Activated gamma-delta T cell treated with anti-CD3 and anti-CD28 coated beads, Interleukin-2, amount 50 U/mL, for 16 hours (primary cell): ENCODE measurements at places on chromosomes 13 and 19.

DNA sequence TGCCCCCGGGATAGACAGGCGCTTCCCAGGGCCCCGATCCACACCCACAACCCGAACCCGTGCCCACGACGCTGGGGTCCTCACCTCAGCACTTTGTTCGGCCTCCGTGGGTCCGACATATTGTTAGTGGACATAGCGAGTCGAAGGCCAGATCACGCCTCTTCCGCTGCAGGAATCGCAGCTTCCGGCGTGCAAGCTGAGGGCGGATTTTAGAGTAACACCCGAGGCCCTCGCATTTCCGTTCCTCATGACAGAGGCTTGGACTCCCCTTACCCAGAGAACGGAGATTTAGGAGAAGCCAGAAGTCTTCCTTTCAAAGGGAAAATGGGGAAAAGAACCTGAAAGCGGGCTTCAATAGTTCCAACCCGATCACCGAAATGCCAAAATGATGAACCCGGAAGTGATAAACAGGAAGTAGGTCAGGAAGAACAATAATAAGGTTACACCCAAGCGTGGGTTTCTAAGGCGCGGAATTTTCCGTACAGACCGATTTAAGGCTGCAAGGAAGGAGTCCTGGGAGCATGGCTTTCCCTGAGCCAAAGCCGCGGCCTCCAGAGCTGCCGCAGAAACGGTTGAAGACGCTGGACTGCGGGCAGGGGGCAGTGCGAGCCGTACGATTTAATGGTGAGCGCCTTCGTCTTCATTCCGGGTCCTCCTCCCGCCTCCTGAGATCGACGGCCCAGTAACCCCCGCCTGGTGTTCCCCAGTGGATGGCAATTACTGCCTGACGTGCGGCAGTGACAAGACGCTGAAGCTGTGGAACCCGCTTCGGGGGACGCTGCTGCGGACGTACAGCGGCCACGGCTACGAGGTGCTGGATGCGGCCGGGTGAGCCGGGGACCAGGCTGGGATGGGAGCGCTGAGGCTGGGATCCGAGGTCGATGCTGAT is 2.9 kb downstream of the WDR83 start:
- DNase-seq: peak; percentile 65

- no peak for DNase-seq
These were observed 534.7 kb downstream of the KLF12 start for GRCh38 chr13:73599232-73600128.

DNA sequence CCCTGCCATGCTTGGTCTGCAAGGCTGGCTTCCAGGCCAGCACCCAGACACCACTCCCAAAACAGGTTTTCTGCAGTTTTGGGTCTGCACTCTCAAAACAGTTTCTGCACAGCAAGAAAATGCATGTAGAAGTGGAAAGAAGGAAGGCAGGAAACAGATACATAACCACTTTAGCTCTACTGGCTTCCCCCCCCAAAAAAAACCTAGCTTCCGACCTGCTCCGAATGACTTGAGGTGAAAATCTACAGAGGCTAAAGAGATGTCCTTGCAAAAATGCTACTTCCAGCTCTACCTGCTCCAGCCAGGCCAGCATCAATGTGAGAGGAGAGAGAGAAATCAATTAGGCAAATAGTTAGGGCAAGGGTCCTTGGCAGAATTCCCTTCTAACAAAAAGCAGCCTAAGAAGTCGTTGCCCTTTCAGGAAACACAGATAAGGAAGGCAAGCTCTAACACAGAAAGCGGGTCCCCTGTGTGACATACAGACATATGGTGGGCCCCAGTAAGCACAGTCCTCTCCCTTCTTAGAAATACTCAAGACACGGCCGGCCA is 3.4 kb downstream of the C19orf12 start:
- DNase-seq: no peak

GRCh38 chr19:45809643-45810159 is 5.4 kb downstream of the RSPH6A start:
- no peak for DNase-seq

DNA sequence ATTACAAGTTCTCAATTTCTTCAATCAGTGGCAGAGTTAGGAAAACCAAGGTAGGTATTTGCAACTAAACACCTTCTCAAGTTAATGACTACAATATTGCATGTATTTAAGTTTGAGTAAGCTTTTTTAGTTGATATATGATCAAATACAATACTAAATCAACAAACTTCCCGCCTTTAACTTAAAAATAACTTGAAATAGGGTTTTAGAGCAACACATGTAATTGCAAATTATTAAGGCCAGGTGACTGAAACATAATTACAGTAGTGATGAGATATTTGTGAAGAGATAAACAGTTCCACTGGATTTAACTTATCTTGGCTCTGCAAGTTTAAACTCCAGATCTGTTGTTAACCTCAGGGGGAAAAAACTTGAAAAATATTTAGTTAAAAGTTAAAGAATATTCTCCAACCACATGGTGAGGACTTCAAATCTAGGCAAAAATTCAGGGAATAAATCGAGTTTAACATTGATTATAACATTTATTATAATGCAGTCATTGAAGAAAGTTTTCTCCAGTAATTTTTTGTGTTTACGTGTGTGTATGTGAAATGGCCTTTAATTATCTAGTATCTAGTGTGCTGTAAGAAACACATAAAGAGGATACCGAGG is 3.6 kb downstream of the DACH1 start:
- DNase-seq: no peak

DNA sequence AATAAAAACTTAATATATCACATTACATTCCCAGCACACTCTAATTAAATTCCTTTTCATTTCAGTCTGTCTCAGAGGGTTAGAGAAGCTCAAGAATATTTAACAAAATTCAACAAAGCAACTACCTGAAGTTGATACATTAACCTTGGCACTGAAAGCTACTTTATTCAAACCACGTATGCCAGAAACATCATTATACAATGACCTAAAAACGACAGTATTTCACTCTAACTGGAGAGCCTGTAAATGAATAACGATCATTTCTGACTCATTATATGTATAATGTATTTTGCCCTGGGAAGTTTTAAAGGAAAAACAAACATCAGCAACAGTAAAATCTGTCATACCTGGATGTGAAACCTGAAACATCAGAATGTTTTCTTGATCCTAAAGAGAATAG is 270.1 kb downstream of the SLITRK5 start:
- no peak for DNase-seq

GRCh38 chr19:57191141-57192076 is at the start of gene ZNF264:
ZNF264 (plus strand) TSS chr19:57191500; CDS start chr19:57191914, 414 bp downstream.
- DNase-seq: peak; percentile 87

- DNase-seq: no peak
These were observed 25.3 kb downstream of the POMP start for GRCh38 chr13:28684257-28684656.

- DNase-seq: no peak
These were observed 2.8 kb upstream of the IFNL2 start for GRCh38 chr19:39265321-39265916.

DNA sequence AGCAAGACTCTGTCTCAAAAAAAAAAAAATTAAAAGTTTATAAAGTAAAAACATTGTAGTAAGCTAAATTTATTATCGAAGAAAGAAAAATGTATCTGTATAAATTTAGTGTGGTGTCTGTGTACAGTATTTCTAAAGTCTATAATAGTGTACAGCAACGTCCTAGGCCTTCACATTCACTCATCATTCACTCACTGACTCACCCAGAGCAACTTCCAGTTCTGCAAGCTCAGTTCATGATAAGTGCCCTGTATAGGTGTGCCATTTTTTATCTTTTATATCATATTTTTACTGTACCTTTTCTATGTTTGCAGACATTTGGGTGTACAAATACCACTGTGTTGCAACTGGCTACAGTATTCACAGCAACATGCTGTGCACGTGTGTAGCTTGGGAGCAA is 118.1 kb downstream of the TNFRSF19 start:
- DNase-seq: no peak

GRCh38 chr19:17677002-17677401 is 11.2 kb downstream of the UNC13A start:
- DNase-seq: no peak

DNA sequence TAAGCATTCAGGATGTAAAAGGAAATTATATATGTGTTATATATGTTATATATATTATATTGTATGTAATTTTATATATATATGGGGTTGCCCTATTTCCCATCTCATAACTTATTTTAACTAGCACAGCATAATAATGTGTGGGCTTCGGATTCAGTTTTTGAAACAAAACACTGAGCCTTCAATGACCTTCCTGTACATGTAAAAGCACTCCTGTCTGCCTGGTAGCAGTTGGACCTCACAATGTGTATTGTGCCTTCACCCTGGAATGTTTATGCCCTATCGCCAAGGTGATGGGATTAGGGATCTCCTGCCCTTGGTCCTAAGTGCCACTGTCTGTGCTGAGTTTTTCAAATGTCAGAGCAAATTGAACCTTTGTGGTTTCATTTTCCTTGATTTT is 968.8 kb downstream of the TUBA3C start:
- DNase-seq: no peak

DNA sequence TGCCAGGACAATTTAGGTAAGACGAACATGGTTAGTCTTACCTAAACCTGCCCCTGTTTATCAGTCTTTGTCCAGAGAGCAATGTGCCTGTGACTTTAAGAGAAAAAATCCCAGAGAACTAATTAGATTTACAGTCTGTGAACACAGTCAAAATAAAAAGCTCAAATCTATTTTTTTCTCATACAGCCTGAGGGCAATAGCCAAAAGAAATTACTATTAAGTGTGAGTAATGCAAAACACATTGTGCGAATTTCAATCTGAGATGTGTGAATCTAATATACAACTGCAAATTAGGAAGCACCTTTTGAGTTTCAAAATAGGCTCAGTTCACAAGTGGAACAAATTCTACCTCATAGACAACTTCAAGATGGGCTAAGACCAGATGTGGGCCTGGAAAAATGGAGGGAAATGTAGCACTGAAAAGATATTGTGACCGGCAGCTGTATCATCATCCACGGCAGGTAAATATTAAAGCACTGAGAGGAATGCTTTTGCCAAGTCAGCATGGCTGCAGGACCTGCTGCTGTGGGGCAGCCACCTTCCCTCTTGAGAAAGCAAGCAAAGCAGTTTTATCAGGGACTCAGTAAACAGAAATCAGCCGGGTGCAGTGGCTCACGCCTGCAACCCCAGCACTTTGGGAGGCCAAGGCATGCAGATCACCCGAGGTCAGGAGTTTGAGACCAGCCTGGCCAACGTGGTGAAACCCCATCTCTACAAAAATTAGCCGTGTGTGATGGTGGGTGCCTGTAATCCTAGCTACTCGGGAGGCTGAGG is 114.8 kb downstream of the KATNAL1 start:
- no peak for DNase-seq

DNA sequence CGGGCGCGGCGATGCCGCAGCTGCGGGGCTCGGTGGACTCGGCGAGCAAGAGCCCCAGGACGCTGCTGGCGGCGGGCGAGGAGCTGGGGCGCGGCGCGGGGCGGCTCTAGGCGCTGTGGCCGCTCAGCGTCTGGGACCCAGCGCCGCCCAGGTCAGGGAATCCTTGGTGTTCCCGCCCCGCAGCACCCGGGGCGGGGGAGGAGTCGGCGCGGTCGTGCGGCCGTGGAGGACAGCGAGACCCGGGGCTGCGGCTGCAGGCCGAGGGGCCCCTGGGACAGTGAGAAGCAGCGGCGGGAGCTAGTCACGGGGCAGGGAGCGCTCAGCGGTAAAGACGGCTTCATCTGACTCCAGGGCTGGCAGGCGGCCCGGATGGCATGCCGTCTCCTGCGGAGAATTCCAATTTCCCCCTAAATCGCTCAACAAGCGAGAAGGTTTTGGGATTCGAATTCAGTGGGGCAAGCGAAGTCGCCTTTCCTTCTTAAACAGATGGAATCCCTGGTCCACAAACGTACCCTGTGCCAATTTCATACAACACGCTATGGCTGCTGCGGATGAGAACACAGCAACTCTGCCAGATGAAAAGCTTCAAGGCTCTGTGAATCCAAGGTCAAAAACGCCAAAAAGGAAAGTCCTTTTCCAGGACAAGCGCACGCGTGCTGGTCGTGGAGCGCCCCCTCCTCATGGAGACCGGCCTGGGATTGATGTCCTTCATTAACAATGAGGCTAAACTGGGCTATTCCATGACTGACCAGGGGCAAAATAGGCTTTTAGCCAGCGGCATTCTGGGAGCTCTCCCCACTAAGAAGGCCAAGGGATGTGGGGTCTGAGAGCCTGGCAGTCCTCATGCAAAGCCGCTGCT is 4.2 kb upstream of the ZSCAN4 start:
- no peak for DNase-seq

DNA sequence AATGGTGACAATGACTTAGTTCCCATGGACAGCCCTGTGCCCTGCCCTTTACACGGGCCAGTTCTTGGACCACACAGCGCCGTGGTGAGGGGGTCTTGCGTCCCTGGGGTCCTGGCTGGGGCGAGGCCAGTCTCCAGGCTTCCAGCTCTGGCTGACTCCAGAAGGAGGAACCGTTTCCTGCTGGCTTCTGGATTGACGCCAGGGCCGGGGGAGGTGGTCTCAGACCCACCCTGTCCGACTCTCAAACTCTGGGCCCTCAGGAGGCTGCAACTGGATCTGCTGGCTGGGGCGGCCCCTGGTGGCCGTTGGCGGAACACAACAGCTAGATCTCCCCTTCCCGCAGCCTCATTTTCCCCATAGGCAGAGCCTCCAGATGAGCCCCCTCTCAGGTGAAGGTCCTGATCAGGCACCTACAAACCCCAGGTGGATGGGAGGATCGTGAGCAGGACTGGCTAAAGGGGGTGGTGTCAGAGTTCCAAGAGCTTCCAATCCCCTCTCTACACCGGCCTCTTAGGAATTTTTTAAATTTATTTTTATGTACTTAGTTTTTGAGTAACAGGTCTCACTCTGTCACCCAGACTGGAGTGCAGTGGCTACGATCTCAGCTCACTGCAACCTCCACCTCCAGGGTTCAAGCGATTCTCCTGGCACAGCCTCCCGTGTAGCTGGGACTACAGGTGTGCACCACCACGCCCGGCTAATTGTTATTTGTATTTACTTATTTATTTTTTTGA is 8.0 kb downstream of the CCDC194 start:
- DNase-seq: peak; percentile 38

GRCh38 chr13:99972190-99972731 is 694 bp upstream of the ZIC5 start:
- no peak for DNase-seq

- DNase-seq: no peak
These were observed 23.5 kb downstream of the ZNF574 start for GRCh38 chr19:42099336-42099925.

DNA sequence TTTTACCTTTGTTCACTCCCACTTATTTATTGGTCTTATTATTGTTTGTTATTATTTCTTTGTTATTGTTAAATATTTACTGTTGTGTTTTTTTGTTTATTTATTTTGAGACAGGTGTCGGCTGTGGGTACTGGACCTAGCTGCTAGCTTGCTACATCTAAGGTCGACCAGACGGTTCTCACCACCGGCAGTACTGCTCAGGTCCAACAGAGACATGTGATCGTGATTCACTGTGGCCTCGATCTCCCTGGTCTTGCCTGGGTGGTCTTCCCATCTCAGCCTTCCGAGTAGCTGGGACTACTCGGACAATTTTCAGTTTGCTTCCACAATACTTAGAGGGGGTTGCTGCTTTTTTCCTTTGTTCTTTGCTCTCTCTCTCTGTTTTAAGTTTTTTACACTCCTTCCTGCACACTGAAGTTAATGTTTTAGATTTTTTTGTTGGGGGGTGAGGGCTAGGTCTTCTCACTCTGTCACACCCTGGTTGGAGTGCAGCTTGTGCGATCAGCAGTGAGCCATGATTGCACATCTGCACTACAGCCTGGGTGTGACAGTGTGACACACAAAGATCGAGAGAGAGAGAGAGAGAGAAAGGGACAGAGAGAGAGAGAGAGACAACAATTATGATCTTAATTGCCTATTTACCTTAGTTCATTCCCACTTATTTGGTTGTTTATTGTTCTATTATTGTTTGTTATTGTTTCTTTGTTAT is 1432.4 kb downstream of the UQCRFS1 start:
- DNase-seq: no peak
